ENCODE measurements at places on chromosomes 3 and 15.
A peak's percentile ranks its signal among the peaks of the same experiment; 100 is the strongest.

- no peak for DNase-seq
Measured at GRCh38 chr3:33833408-33834095, 35.1 kb downstream of the PDCD6IP start.

GRCh38 chr15:31444844-31445243, 118.2 kb downstream of the KLF13 start:
- DNase-seq: no peak

GRCh38 chr3:100715176-100715575, 5.9 kb downstream of the TFG start:
- DNase-seq: no peak

DNA sequence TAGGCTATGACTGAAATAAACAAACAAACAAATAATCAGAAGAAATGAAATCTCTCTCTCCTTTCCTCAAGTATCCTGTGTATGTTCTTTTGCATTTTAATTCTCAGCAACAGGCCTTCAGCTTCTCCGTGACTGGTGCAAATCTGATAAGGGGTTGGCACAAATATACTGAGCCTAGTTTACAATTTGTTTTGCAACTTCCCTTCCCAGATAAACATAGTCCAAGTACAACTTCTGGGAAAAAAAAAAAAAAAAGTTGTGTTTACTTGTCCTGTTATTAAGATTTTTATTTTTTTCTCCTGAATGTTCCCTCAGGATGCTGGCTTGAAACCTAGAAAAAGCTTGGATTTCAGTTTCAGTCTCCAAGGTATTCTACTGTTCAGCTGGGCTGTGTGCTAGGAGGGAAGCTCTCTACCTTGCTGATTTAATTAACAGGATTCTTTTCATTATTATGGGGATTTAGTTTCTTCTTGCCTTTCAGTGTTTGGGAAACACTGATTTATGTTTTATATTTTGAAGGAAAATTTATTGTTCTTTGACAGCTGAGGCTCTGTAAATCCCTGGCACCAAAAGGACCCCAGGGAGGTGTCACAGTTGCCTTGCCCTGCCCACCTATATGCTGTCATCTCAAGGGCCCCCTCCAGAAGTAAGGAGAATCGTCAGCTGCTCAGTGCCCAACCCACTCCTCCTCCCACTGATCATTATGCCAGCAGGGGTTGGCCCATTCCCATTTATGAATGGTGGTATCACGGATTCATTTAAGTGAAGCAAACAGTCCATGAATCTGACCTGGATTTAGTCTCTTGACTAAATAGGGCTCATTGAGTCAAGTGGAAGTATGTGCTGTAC, 185.2 kb downstream of the MEIS2 start:
- no peak for DNase-seq

DNA sequence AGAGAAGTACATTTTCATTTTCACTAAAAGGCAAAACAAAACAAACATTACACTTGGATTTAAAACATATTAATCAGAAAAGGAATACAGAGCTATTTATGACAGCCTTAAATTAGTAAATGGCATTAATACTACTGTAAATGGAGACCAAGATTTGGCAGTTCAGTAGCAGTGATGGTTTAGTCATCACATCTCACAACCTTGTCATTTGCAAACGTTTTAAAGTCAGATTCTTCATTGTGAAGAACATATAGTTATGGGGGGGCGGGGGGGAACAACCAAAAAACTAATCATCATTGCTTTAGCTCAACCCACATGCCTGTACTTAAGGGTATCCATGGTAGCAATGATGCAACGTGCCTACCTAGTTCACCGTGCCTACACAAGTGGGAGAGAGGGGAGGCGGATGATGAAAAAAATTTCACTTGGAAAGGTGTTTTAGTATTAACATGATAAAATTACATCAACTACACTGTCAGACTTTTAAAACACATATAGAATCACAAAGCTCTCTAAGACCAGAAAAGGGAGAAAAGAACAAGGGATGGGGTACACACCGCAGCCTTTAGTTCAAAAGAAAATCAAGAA, 40.1 kb downstream of the DLG1 start:
- no peak for DNase-seq

- no peak for DNase-seq
Measured at GRCh38 chr3:134317106-134317947, 56.9 kb downstream of the AMOTL2 start.

DNA sequence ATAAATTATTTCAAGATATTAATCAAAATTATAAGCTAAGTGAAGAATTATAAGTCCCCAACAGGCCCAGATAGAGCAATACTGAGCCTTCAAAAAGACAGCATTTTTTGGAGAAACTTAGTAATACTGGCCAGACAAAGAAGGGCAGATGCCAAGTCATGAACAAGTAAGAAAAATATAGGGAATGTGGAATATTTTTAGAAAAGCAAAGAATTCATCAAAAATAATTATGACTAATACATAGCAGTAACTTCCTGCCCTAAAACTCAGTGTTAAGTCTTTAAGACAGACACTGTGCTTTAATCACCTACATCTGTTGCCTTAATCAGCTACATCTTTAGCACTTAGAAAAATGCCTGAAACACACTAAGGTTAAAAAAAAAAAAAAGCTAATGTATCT, 31.2 kb downstream of the DPH6 start:
- no peak for DNase-seq

- DNase-seq: no peak
Measured at GRCh38 chr3:112041321-112041720, 6.8 kb downstream of the TMPRSS7 start.

DNA sequence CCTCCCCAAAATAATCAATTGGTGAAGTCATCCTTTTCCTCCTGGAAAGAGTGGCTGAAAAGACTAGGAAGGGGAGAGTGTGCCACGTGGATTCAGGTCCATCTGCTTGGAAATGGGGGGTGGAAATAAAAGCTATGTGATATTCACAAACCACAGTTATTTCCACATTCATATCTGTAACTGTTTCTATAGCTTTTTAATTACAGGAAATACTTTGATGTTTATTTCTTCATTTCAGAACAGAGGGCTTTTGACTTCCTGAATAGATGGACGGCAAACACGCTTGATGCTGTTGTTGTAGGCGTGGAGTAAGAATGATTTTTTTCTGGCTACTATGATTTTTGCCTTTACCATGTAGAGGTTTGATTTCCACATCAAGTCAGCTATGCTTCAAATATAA, 10.1 kb downstream of the AADACL2 start:
- DNase-seq: no peak

- no peak for DNase-seq
Measured at GRCh38 chr3:132964266-132964665, 73.9 kb upstream of the TMEM108 start.

DNA sequence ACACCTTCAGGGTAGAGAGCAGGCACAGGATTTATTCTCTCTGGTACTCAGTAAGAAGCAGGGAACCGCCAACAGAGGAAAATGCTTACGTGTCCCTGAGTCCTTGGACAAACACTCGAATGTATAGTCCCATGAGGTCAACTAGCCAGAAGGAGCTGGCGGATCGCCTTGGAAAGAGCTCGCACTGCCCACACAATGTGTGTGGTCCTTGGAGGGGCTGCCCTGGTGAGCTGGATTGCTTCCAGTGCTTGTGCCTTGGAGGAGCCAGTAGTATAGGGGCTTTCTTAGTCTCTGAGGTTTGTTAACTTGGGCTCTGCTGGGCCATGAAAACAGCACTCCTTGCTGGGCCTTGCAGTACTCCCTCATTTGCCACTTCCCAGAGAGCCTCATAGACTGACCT, 40.7 kb upstream of the VILL start:
- no peak for DNase-seq

DNA sequence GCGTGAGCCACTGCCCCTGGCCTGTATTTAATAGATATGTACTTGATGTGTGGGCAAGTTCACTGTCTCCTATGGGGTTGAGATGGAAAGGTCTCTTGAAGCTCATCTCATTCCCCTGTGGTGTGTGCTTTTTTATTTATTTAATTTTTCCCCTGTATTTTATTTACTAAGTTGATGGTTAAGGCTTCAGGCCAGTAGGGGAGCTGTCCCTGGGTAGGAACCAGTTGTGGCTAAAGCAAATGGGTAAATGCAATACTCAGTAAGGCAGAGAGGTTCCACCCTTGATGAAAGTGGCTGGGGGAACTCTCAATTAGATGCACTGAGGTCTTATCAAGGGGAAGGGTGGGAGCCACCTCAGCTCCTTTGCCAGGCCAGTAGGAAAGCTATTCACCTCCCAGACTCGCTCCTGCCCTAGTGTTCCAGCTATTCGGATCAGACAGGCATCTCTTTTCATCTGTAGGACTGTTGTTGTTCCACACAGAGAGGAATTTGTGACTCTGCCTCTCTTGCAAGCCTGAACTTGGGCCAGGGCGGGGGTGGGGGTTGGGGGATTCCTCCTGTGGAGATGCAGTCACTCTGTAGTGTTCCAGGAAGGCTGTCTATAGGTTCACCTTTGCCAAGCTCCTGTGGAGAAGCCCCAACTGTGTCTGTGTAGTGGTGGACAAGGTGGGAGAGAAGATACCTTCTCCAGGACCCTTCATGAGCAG, 26.1 kb downstream of the PCCB start:
- no peak for DNase-seq

- no peak for DNase-seq
Measured at GRCh38 chr15:91942720-91943394, 89.3 kb downstream of the SLCO3A1 start.

- DNase-seq: no peak
Measured at GRCh38 chr15:83898361-83898760, 244.4 kb downstream of the ADAMTSL3 start.

- DNase-seq: no peak
Measured at GRCh38 chr3:42728056-42728455, 25.5 kb upstream of the HHATL start.

DNA sequence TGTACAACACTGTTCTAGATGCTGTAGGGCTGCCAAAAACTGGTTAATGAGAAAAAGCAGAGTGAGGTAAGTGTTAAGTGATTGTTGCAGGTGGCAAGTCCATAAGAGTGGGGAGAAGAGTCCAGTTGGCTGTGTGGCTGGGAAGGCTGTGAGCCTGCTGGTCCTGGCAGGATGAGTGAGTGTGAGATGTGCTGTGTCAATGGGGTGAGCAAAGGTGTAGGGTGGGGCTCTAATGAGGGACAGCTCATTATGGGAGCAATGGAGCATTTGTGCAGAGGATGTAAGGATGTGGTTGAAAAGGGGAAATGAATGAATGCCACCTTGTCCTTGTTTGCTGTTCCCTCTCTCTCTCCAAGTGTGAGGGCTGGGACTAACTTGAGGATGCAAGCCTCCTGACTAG, 145.3 kb upstream of the ROPN1 start:
- no peak for DNase-seq

DNA sequence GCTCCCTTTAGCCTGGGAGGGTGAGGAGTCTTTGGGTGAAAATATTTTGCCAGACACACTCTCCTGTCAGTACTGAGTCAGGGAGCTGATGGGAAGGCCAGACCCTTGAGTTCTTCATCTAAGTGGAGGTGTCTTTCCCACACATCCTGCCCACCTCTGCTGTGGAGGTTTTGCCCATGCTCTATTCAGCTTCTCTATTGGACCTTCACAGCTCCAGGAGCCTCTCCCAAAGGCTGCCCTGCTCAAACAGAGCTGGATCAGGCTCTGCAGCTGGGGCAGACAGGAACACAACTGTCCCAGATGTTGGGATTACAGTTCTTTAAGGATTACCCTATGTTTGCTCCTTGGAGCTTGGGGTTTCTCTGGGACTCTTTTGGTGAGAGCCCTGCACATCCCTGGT, 77.9 kb downstream of the SPSB4 start:
- no peak for DNase-seq

DNA sequence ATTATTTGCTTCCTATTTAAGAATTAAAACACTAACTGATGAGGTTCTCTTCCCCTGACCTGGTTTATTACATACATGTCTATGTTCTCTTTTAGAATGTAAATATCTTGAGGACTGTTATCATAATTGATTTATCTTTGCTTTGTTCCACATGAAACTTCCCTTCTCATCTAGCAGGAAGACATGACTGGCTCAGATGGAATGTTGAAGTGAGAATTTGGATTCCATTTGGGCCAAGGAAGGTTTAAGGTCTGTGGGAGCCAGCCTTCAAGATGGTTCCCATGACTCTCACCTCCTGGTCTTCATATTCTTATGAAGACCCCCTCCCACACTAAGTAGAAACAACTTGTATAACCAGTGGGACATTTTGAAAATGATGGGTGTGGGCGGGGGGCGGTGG, 222.2 kb upstream of the GADL1 start:
- no peak for DNase-seq

DNA sequence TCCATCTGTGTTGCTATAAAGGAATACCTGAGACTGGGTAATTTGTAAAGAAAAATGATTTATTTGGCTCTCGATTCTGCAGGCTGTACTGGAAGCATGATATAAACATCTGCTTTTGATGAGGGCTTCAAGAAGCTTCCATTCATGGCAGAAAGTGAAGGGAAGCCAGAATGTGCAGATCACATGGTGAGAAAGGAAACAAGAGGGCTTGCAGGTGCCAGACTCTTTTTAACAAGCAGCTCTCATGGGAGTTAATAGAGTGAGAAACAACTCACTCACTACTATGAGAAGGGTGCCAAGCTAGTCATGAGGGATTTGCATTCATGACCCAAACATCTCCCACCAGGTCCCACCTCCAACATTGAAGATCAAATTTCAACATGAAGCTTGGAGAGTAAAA, 247.2 kb downstream of the ZIC4 start:
- no peak for DNase-seq

GRCh38 chr3:3560591-3561311, 238.5 kb upstream of the LRRN1 start:
- DNase-seq: no peak

GRCh38 chr3:143016321-143016972, 15.1 kb downstream of the U2SURP start:
- DNase-seq: no peak

- peak; percentile 79 for DNase-seq
Measured at GRCh38 chr15:20356444-20356910, 185.1 kb downstream of the GOLGA6L6 start.

DNA sequence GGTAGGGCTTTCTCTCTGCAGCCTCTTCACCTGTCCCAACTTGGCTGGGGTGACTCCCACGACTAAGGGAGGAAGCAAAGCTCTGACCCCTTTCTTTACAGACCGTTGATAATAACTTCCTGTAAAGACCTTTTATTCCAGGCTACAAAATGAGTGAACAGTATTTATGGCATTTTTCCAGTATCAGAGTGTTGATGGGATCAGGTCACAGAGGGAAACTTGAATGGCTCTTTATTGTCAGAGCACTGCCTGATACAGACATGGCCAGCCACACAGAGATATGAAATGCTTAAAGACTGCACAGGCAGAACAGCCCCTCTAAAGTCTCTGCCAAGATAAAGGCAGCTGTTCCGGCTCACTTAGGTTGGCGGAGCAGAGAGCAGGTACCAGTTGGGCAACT, 1033.9 kb upstream of the NR2F2 start:
- no peak for DNase-seq

All from stimulated activated CD4-positive, alpha-beta T cell treated with anti-CD3 and anti-CD28 coated beads, TNF-alpha, amount 100 ng/mL, for 24 hours (primary cell).